ENCODE measurements at places on chromosomes 3 and 15.

DNA sequence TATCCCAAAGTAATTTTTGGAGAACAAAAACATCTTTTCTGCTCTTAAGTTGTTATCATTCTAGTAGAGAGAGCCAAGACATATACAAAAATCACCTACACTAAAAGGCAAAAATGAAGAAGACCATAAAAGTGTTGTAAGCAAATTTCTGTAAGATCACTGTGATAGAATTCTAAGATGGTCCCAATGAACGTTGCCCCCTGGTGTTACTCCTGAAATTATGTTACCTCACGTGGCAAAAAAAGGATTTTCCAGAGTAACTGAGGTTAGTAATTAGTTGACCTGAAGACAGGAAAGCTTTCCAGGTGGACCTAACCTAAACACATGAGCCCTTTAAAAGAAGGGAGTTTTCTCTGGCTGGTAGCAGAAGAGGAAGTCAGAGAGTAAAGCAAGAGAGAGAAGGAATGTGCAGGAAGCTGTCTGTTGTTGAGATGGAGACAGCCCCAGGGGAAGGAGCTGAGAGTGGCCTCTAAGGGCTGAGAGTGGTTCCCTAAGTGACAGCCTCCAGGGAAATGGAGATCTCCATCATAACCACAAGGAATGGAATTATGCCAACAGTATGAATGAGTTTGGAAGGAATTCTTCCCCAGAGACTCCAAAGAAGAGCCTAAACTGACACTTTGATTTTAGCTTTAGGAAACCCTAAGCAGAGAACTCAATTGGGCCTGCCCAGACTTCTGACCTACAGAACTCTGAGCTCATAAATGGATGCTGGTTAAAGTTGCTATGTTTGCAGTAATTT, 205.9 kb downstream of the CD47 start:
- no peak for DNase-seq

DNA sequence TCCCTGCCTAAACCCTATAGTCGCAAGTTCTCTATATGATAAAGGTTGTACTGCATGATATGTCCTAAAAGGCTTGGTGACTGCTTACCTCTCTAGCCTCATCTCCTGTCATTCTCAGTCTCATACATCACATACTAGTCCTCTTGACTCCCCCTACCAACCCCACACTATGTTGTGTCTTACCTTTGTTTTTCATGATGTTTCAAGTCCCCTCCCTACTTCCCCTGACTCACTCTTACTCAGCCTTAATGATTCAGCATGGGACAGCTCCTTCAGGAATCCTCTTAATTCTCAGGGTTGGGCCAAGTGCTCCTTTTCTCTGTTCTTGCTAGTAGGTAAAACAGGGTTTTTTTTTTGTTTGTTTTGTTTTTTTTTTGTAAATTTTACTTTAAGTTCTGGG, 49.6 kb downstream of the SLMAP start:
- DNase-seq = no peak

GRCh38 chr3:64936556-64936955, 248.8 kb upstream of the ADAMTS9 start:
- DNase-seq = no peak

DNA sequence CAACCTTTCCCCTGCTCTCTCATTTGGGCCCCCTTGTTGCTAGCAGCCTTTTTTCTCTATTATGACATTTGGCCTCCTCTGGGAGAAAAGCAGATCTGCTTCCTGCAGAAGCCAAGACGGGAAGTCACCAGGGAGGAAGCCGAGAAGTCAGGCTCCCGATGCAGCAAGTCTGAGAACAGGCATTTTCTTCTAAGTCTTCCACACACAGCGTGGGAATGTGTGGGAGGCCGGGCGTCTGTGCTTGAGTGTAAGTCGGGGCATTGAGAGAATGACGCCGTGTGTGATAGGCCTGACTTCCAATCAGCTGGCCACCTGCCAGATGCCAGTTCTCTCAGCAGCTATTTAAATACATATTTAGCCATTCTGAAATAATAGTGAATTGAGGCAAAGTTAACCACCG, 75.8 kb upstream of the FAM98B start:
- no peak for DNase-seq

DNA sequence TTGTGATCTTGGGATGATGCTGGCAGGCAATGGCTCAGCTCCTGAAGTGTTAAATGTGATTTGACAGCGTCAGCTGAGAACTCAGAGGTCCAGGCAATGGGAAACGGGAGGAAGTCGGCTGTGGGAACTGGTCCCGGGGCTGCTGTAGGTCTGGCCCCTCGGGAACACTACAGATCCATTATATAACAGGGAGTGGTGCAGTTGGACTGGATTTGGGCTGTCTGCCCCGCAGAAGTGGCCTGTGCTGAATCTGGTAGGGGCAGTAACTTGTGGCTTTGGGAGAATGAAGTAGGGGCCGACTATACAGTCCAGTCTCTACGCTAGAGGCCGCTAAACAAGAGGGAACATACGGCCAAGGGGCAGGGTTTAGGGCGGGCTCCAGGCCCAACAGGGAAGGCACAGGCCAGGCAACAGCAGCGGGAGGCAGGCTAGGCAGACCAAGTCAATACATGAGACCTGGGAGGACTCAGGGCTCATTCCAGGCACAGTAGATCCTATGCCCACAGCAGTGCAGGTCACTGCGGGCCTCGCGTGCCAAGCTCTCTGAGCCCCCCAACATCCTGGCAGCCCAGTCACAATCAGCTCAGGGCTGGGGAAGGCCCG, 20.3 kb upstream of the IL16 start:
- DNase-seq = no peak

GRCh38 chr3:101779822-101780381, 891 bp downstream of the NXPE3 start:
- no peak for DNase-seq

DNA sequence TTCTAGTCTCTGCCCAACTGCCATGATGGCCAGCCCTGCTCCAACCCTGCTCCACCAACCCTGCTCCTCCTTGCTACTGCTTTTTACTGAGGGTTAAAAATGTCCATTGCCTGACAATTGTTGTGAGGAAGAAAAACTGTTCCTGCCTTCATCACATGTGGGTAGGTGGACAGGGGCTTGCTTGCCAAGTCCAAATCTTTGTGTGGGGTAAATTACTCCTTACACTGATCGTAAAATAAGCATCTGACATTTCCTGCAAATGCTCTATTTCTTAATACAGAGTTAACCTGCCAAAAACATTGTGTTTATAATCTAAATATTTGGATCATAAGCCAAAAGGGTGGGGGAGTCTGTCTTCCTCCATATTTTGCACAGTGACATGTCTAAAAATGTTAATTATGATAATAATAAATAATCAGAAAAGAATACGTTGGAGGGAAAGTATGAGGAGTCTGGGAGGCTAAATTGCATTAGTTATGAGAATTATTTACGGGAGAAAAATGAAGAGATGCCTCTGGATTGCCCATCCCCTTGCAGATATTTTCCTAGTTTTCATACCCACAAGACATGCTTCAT, 242.5 kb upstream of the TBL1XR1 start:
- DNase-seq = no peak

GRCh38 chr15:60647246-60647645, 168.3 kb upstream of the ICE2 start:
- no peak for DNase-seq

GRCh38 chr3:57729334-57730045, 26.6 kb upstream of the SLMAP start:
- no peak for DNase-seq

DNA sequence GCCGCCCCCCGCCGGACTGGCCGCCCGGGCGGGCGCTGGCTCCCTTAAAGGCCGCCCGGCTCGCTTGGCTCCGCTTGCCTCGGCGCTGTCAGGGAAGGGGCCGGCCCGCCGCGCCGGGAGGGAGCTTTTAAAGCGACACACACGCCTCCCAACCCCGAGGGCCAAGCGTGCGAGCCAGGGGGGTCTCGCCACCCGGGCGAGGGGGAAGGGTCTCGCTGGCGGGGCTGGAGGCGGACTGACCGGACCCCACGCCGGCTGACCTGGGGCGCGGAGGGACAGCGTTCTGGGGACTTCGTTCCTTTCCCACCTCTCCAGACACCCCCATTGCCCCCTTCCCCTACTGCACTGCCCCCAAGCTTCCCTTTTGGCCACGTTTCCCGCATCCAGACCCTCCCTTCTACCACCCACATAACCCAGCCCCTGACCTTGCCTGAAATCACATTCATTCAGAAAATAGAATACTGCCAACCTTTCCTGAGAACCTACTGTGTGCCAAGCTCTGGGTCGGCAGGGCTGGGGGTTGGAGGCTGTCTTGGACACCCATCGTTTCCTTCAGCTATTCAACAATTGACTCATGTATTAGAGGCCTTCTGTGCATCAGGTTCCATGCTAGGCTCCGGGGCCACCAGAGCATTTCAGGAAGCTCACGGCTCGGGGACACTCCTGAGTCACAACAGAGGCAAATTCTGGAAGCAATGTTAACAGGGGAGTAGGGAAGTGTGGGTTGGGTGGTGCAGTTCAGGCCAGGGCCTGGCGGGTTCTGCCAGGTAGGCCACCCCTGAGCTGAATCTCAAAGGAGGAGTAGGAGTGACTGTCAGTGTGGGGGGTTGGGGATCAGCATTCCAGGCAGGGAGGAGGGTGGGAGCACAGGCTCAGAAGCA, at the start of gene INSYN1:
Gene INSYN1, minus strand, starts transcription at position 102 of the 881 bp plus-strand sequence. CDS start 2,221 bp downstream, outside the sequence.
- DNase-seq = no peak

DNA sequence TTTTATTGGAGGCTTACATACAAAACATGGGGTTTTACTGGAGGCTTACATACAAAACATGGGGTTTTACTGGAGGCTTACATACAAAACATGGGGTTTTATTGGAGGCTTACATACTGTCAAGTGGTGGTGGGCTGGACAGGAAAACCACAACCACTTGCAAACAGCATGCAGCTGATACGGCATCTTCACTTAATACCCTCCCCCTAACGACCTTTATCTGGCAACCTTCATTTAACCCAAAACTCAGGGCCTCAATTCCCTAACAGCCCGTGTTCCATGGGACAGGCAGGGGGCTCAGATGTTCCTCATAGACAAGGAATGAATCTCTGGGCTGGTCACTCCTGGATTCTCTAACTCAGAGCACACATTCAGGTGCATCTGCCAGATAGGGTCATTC, 137.1 kb downstream of the CD47 start:
- no peak for DNase-seq

DNA sequence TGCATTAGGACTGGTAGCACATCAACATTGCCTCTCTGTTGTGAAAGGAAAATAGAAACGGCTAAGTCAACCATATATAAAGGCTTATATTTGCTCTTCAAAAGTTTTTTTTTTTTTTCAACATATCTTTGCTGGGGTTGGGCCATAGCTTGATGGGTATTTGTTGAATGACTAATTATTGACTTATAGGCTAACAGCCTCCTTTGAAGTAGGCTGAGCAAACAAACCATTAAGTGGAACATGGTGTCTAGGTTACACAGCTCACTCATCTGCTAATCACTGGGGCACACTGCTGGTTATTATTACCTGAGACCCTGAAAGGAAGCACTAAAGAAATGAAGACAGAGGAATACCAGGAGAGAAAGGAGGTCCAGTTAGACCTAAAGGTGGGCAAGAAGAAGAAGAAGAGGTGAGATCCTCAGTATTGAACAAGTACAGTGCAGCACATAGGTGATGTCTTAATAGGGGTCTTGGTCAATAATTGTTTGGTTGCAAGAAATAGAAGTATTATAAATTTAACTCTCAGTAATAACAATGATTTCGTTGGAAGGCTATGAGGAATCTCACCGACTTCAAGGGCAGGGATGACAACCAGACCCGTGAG, 139.4 kb downstream of the RPLP1 start:
- no peak for DNase-seq

- no peak for DNase-seq
These were observed 5.3 kb downstream of the EDEM1 start for GRCh38 chr3:5192571-5193365.

DNA sequence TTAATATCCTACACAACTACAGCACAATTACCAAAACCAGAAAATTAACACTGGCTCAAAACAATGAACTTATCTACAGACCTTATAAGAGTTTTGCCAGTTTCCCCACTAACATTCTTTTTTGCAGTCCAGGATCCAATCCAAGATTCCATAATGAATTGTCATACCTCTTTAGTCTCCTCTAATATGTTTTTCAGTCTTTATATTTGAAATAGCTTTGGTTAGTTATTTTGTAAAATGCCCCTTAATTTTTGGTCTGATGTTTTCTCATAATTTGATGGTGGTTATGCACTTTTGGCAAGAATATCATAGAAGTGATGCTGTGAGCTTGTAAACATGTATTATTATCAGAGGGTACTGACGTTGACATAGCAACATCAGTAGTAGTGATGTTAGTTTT, 124.3 kb downstream of the ISL2 start:
- DNase-seq = no peak

GRCh38 chr3:169627073-169627472, 36.4 kb downstream of the MECOM start:
- DNase-seq = no peak

DNA sequence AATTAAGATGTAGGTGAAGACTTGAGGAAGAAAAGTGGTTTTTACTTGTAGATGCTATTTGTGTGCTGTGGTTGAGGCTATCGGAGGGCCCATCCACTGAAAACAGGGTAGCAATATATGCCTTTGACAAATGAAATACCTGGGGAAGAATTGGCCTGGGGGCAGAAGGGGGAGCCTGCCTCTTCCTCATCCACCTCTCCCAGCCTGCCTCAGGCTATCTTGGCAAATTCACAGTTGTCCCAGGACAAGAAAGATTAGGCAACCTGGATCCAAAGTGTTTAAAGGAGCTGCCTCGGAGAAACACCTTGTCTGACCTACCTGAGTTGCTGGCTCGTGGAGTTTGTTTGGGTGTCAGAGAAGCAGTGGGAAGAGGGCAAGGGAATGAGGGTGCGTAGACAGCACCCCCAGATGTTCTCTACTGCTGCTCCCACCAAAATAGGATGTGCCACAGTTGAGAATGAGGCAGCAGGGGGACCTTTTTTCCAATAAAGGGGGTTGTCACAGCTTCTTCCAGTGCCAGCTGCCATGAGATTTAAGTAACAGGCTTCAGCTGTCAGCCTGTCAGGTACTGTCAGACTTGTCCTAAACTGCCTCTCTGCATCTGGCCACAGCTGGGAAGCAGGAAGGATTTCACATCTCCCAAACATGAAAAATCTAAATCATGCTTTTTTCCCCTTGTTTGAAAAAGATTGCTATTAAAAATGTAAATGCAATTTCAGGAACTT, 9.2 kb downstream of the PLEKHO2 start:
- no peak for DNase-seq

DNA sequence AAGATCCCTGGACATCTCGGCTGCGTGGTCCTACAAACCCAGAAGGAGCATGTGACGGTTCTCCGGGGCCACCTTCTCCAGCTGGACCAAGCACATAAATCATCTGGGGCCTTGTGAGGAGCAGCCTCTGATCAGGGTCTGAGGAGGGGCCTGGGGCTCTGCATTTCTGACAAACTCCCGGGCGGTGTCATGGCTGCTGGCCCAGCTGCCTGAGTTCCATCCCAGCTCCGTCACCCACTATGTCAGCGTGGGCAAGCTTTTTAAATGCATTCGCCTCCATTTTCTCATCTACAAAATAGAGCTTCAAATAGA, 126.3 kb upstream of the MEF2A start:
- DNase-seq = no peak

- no peak for DNase-seq
These were observed 142.8 kb downstream of the POLR2M start for GRCh38 chr15:57849317-57849716.

GRCh38 chr3:40663280-40663679, 138.5 kb downstream of the ZNF621 start:
- DNase-seq = no peak

GRCh38 chr15:58551764-58552504, 120.1 kb downstream of the LIPC start:
- DNase-seq = no peak

GRCh38 chr3:107221856-107222255, 155.4 kb upstream of the CCDC54 start:
- DNase-seq = no peak
